ENCODE measurements at places on chromosomes 5 and 9.

GRCh38 chr9:89750117-89750791 is 145.4 kb downstream of the GADD45G start:
- no peak for DNase-seq

DNA sequence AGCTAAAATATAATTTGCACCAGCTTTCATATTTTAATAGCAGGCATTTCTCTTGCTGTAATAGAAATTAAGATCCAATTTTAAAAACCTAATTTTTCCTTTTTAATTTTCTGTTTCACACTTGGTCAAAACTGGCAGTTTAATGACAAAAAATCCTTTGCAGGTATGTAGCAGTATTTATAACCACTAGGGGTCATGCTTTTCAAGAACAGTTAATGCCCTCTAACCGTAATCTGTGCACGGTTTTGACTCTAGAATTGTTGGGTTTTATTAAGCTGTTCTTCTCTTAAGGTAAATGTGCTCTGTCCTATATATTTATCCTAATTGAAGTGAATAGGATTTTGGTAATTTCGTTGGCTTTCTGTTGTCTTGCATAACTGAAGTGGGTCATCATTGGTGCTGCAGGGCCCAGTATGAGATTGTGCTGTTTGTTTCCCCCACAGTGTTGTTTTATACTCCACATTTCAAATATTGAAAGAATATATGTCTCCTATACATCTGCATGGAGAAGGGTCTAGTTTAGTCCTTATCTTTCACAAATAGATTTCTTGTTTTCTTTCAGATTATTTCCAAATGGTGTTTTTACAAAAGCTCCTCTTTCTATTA is 107.4 kb downstream of the SCAMP1 start:
- no peak for DNase-seq

DNA sequence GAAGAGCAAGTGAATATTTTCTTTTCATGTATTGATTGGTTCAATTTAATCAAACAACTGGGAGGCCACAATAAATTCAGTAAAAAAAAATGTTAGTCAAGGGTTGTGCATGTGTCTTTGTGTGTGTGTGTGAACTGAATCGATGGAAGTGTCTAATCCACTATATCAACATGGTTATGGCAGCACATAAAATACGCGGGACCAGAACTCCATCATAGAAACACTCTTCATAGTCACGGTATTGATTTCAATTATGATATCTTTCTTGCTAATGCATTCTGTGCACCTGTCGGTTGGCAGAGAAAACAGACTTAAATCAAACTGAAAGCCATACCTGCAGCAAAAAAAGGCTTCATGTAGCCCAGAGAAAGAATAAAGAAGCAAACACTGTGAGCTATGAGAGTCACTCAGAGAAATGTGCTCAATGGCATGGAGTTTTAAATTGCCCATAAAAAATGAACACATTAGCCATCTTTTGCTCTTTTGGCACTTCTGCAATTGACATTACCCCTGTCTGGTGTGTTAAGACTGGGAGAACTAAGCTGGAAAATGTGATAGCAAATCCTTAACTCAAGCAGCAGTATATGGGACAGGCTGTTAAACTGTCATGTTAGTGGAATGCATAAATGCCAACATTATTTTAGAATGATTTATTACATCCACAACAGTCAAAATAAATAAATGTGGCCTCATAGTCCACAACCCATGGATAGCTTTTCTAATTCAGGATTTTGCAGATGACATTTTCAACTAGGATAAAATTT is 642.4 kb upstream of the C9orf72 start:
- no peak for DNase-seq

GRCh38 chr9:35051069-35051967 is 21.1 kb downstream of the VCP start:
- peak; percentile 37 for DNase-seq

DNA sequence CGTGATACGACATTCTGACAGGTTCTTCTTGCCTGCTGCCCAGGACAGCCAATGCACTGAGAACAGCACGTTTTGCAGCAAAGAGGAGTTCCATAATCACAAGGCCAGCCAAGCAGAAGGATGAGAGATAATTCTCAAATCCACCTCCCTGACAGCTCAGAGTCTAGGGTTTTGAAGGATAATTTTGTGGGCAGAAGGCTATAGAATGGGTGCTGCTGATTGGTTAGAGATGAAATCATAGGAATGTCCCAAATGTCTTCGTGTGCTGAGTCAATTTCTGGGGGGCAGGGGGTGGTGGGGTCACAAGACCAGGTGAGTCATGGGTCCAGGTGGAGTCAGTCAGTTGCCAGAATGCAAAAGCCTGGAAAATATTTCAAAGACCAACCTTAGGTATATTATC is 175.5 kb upstream of the SLC30A5 start:
- DNase-seq, result no peak

GRCh38 chr5:90612919-90613318 is 54.3 kb downstream of the ADGRV1 start:
- DNase-seq, result no peak

- no peak for DNase-seq
These were observed 258.0 kb downstream of the TLE4 start for GRCh38 chr9:79829566-79830302.

- DNase-seq, result no peak
These were observed 202.9 kb upstream of the IER5L start for GRCh38 chr9:129380961-129381401.

DNA sequence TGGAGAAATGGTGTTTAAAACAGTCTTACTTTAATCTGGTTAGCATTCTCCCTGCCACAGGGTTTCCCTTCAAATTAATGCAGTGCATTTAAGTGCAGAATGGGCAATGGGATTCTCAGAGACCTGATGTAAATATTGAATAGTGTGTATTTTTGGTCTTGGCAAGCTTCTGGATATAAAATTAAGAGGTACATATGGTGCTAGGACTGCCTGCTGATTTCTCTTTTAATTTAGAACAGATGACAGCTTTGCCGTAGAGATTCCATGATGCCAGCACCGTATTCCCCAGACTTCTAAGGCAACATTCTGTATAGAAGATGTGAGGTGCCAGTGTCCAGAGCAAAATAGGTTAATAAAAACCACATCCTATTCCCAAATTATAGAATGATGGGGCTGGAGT is 1.9 kb downstream of the MTAP start:
- DNase-seq, result no peak

- no peak for DNase-seq
These were observed 8.0 kb downstream of the SPOCK1 start for GRCh38 chr5:137491121-137491520.

- peak; percentile 21 for DNase-seq
These were observed 47.8 kb downstream of the ERGIC1 start for GRCh38 chr5:172881691-172882370.

GRCh38 chr5:6145616-6146237 is 232.6 kb downstream of the MED10 start:
- no peak for DNase-seq

DNA sequence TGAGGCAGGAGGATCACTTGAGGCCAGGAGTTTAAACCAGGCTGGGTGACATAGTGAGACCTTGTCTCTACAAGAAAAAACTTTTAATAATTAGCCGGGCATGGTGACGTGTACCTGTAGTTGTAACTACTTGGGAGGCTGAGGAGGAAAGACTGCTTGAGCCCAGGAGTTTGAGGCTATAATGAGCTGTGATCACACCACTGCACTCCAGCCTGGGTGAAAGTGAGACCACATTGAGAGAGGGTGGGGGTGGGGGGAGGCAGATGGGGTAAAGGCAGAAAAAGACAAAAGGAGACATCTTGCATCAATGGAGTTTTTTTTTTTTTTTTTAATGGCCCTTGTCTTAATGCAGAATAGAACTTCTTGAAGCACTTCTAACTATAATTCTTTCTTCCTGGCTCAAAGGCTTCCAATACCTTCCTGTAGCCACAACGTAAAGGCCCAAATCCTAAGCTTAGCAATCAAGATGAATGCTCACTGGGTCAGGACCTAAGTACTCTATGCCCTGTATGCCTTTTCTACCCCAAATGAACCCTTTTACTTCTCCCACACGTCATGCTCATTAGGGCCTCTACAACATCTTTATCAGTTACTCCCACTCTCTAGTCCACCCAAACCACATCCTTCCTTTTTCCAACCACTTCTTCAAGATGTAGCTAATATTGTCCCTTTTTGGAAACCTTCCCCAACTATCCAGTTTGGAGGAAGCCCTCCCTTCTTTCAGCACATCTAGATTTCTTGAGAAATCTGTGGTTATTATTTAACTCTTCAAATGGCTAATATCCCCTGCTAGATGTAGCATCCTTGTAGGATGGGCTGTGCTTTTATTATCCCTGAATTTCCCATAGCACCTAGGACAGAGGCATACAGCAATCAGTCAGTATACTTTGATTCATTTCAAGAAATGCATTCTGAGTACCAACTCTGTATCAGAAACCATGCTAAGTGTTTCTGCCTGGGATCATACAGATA is 40.8 kb downstream of the CSF2 start:
- DNase-seq, result no peak

DNA sequence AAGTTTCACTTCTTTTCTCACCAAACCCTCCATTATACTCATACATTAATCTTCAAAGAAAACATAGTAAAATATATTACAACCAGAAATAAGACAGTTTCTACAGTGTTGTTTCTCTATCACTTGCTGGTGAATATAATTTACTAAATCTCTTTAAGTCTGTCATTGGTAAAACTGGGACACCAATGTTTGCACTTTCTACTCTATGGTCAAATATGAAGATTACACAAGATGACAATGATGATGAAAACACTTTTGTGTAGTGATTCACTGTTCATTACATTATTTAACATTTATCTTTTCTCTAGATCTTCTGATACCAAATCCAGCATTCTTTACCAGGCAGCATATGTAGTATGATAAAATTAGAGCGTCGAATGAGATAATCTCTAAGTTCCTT is 459.1 kb downstream of the DMAC1 start:
- no peak for DNase-seq

- DNase-seq, result no peak
These were observed 51.8 kb upstream of the CTNNAL1 start for GRCh38 chr9:109064963-109065702.

- DNase-seq, result no peak
These were observed 82.9 kb downstream of the PJA2 start for GRCh38 chr5:109326919-109327318.

DNA sequence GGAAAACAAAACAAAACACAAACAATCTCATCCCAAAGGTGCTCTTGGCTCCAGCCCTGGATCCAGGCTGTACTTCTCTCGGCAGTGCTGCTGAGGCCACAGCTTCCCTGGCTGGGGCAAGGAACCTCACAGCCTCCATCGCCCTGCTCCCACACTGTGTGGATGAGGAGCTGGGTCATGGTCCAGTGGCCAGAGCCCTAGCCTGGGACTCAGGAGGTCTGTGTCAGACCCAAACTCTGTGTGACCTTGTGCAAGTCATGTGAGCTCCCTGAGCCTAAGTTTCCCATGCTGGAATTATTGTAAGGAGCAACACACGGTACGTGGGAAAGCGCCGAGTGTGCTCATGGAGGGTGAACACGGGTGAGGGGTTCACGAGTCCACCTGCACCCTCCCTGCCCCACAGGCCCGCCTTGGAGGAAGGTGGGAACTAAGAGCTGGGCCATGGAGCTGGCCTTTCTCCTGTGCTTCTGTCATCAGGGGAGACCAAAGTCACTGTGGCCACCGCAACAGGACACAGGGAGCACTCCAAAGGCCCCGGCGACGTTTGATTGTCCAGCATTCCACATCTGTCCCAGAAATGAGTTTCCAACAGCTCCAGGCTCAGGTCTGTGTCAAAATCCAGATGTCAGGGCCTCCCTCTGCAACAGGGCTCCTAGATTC is 26.2 kb upstream of the SMU1 start:
- DNase-seq, result no peak

DNA sequence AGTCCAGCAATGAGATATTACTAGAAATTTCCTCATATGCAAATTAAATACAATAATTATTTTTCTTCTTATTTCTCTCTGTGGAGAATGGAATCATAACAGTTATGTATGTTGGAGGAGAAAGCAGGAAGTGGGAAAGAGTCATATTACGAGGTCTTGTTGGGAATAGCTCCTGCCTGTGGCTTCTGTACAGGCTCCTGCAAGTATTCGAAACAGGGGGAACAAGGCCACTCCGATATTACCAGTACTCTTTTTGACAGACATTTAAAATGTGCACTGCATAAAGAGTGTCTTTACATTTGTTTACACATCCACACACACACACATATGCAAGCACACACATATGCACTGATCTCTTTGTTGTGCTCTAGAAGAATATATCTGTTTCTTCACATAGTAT is 812.0 kb upstream of the ZNF608 start:
- DNase-seq, result no peak

DNA sequence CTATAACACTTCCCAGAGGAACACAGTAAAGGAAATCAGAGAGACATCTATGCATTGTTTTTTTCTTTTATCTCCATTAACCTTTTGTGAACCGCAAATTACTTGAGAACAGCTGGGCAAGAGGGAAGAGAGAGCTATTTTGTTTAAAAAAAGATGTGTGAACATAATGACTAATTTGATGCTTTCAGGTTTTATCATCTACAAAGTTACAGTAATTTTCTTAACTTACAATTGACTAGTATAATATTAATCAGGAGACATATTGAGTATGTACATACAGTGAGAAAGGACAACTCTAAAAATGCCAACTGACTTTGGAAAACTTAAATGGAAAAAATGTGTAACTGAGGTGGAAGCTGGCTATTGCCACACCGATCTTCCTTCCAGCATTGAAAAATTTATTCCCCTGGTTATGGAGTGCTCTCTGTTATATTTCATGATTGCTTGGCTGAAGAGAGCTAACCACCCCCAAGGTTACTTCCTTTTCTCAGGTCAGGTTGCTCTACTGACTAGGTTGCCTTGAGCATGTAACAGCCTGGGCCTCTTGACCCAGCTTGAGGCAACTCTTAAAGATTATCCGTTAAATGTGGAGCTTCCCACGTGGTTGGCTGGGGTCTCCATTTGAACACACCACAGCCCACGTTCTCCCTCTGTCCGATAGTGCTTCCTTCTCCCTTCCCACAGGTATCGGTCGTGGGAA is 62.6 kb upstream of the C6 start:
- no peak for DNase-seq

DNA sequence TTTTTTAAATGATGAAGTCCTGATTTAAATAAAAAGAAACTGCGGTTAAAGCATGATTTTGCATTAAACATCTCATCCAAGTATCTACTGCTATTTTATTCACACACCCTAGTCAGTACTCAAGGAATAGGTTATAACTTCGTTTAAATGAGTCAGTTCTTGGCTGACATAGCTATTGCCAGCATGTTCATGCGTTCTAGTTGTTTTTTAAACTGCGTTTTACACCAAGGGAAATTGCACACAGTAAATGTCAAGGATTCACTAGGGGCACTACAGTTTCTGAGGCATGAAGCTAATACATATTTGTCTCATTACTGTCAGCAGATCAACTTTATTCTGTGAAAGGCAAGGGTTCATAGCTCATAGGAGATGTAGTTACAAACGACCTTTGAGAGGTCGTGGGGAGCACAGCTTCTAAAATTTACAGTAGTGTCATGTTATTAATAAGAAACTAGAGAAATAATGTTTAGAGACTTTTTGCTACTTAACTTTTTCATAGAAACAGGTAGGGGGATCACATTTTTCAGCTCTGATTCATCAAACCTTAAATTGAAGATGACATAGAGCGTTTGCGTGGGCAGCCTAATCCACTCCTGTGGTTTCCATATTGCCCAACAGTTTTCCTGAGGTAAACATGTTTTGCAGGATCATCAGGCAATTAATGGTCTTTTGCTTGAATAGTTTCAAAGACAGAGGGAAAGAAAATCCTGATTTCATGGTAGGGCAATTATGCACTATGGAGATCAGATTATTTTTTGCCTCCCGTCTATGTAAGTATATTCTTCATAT is 2222.7 kb upstream of the WWC1 start:
- DNase-seq, result no peak
